ENCODE measurements at places on chromosomes 6 and 20.

DNA sequence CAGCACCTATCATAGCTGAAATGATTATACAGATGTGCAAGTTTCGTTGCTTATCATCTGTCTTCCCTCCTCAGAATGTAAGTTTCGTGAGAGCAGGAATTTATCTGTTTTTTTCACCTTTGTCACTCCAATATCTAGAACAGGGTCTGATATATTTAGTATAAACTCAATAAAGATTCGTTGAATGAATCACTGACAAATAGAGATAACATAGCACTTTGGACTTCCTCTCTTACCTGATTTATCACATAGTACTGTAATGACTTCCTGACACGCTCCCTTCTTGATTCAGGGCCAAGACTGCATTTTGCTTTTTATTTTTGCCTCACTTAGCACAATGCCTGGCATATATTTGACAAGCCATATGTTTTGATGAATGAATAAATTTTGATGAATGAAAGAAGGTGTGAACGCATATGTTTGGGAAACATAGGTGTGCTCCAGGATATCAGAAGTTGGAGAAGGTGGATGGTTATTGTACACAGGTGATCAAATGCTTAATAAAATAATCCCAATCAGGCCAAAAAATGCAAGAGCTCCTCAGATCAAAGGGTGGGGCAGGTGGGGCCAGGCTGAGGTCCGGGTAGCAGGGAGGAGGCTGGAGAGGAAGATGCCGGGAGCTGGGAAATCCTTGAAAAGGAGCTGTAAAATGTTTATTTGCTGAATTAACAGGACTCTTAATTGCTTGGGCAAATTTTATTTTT lies 33.0 kb downstream of the PIM1 start:
- DNase-seq, result no peak

DNA sequence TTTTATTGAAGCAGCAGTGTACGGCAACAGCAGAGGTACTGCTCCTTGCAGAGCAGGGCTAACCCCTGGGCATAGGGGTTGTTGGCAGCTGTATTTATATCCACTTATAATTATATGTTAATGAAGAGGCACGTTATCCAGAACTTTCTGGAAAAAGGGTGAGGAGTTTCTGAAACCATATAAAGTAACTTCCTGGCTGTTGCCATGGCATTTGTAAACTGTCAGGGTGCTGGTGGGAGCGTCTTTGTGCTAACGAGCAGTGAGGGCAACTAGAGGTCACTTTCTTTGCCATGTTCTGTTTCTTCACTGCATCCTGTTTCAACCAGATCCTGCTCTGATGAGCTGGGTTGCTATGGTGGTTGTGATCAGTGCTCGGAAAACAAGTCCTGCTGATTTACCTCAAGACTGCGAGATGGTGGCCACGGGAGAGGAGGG lies 11.1 kb upstream of the ARFGEF2 start:
- no peak for DNase-seq

- no peak for DNase-seq
Measured at GRCh38 chr6:22146678-22146930, 150.2 kb downstream of the PRL start.

- no peak for DNase-seq
Measured at GRCh38 chr20:45840700-45841198, 7.2 kb downstream of the SNX21 start.

- DNase-seq, result no peak
Measured at GRCh38 chr6:8828376-8828775, 393.0 kb upstream of the SLC35B3 start.

- DNase-seq, result no peak
Measured at GRCh38 chr6:105569706-105570105, 166.8 kb upstream of the PREP start.

- DNase-seq, result no peak
Measured at GRCh38 chr20:1944345-1945091, 49.3 kb downstream of the SIRPA start.

- no peak for DNase-seq
Measured at GRCh38 chr6:41553405-41553999, 7.3 kb downstream of the FOXP4 start.

GRCh38 chr6:26401987-26402658 lies at the start of gene BTN3A1:
TSS of gene BTN3A1 (plus strand) at chr6:26402275. CDS start at chr6:26405564, 3,289 bp downstream.
- peak; percentile 54 for DNase-seq

DNA sequence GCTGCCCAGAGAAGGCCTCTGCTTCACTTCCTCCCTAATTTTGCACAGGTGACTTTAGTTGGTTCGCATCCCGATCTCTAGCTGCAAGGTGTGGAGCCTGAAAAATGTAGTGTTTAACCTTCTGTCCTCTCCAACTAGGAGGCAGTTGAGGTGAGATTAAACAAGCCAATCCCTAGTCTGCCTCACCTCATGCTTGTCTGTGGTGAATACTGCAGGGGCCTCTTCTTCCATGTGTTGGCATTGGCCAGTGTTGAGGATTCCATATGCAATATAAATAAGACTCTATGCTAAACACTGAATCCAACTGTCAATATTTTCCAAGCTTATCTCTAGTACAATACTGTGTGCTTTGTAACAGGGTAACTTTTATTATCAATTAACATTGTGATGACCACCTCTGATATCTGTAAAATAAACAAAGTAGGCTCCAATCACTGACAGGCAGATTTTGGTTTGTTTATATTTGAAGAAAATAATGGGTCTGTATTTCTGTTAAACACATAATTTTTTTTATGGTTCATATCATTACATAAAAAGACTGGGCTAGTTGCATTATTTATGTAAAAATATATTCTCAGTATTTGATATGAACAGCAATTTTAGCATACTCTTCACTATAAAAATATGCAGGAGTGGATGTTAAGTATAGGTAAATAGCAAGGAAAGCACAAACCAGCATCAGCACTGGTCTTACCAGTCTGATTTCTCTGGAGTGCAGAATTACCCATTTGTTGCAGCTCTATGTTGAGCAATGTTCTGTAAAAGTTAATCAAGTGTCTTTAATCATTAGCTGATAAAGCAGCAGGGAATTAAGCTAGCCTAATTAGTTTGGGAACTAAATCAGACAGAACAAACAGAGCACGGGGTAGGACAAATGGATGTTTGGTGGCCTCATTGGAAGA lies 74.0 kb downstream of the ANKRD6 start:
- no peak for DNase-seq

DNA sequence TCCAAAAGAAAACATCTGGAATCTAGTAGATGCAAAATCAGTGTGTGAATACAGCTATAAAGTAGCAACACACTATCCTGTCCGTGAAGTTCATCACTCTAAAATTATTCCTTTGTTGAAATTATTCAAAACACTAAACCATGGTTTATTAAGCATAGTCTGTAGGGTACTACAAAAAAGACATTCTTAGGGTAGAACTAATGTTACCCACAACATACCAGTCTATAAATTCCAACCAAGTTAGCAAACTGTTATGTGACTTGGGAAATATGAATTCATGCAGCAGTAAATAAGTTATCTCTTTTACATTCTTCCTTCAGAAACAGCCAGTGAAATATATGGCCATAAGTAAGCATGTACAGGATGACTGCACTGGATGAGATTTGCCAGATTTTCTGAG lies 580.3 kb upstream of the ADGRB3 start:
- DNase-seq, result no peak

DNA sequence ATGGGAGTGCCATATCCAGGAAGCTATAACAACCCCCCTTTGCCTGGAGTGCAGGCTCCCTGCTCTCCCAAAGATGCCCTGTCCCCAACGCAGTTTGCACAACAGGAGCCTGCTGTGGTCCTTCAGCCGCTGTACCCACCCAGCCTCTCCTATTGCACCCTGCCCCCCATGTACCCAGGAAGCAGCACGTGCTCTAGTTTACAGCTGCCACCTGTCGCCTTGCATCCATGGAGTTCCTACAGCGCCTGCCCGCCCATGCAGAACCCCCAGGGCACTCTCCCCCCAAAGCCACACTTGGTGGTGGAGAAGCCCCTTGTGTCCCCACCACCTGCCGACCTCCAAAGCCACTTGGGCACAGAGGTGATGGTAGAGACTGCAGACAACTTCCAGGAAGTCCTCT lies 56.7 kb upstream of the TMEM181 start:
- no peak for DNase-seq
